ENCODE measurements at places on chromosomes 6 and 20. TPM values are rescaled to one million over a fixed set of nuclear protein-coding genes. Genes with fewer than 3 reads are reported as not detected.

DNA sequence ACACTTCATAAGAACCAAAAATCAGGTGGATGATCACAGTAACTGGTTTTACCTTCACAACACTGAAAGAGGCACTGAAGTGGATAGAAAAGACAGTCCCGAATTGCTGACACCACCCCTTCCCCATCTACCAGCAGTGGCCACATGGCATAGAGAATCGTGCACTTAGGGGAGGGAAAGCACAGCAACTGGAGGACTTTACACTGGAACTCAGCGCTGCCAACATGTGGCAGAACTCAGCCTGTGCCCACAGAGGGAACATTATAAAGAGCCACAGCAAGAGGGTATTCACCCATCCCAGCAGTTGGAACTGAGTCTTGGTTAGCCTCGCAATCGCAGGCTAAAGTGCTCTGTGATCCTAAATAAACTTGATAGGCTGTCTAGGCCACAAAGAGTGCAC lies 6.5 kb upstream of the KIAA1586 start:
- no peaks in the 10 kb centered on the region for H3K4me1 ChIP-seq
- H3K27ac ChIP-seq, result no peak overlapping the region
- H3K36me3 ChIP-seq, result no peaks in the 10 kb centered on the region
- DNase-seq, result no peak
- peaks cover 56% of the 10 kb centered on the region for H3K27me3 ChIP-seq

- H3K4me1 ChIP-seq, result peaks cover 2% of the 10 kb centered on the region
- H3K4me3 ChIP-seq, result no peak overlapping the region
- H3K27me3 ChIP-seq, result peaks cover 33% of the 10 kb centered on the region
- H3K36me3 ChIP-seq, result peaks cover 9% of the 10 kb centered on the region
- H3K27ac ChIP-seq, result no peak overlapping the region
Measured at GRCh38 chr6:105691081-105691480, 288.2 kb upstream of the PREP start.

GRCh38 chr20:57781901-57782300 lies 72.1 kb upstream of the PMEPA1 start:
- no peak for DNase-seq
- H3K27me3 ChIP-seq, result no peaks in the 10 kb centered on the region
- H3K4me3 ChIP-seq, result no peak overlapping the region
- no peaks in the 10 kb centered on the region for H3K36me3 ChIP-seq

- H3K4me1 ChIP-seq, result no peaks in the 10 kb centered on the region
- no peak overlapping the region for H3K4me3 ChIP-seq
- no peak overlapping the region for H3K27ac ChIP-seq
- no peak for DNase-seq
- H3K36me3 ChIP-seq, result no peaks in the 10 kb centered on the region
Measured at GRCh38 chr20:3689978-3690377, 8.2 kb upstream of the ADAM33 start.

GRCh38 chr6:115728171-115728570 lies 332.5 kb downstream of the FRK start:
- no peak overlapping the region for H3K27ac ChIP-seq
- H3K4me3 ChIP-seq, result no peak overlapping the region
- no peaks in the 10 kb centered on the region for H3K27me3 ChIP-seq
- no peaks in the 10 kb centered on the region for H3K4me1 ChIP-seq
- no peaks in the 10 kb centered on the region for H3K36me3 ChIP-seq

DNA sequence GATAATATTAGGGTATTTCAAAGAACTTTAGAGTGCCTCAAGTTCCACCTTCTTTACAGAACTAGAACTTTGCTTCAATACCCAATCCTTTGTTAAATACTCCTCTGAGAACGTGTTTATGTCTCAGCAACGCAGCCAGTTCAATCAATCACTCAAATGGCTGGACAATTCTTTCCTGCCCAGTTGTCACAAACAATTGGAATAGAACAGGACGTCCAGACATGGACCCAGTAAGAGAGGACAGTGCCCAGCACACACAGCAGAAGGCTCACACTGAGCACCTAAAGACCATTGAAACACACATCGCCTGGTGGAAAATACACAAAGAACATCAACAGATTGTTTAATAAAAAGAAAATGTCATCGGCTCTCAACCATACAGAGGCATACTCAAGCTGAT lies 140.6 kb downstream of the TTLL2 start:
- H3K4me3 ChIP-seq, result no peak overlapping the region
- H3K27me3 ChIP-seq, result peaks cover 25% of the 10 kb centered on the region
- no peak overlapping the region for H3K27ac ChIP-seq
- H3K4me1 ChIP-seq, result peaks cover 10% of the 10 kb centered on the region
- H3K36me3 ChIP-seq, result no peaks in the 10 kb centered on the region

DNA sequence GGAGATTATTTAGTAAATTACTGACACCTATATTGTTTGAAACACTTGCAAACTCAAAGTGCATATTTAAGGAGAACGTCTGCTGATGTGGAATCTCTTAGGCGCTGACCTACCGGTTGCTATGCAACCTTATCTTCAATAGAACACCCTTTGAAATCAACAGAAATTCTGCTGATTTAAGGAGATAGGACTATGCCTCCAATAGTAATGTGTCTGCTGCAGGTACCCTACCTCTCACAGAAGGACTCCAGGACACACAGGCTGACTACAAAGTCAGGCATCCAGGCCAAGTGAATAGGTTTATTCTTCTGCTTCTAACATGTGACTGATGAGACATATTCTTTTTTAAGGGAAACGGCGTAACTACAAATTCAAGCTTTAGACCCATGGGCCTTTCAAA lies 311.7 kb downstream of the CBLN4 start:
- no peak for DNase-seq
- no peak overlapping the region for H3K27ac ChIP-seq
- no peaks in the 10 kb centered on the region for H3K27me3 ChIP-seq
- H3K4me3 ChIP-seq, result no peak overlapping the region

GRCh38 chr20:17093782-17094181 lies 133.1 kb upstream of the PCSK2 start:
- H3K4me3 ChIP-seq, result no peak overlapping the region
- no peak for DNase-seq
- no peaks in the 10 kb centered on the region for H3K4me1 ChIP-seq
- no peaks in the 10 kb centered on the region for H3K36me3 ChIP-seq
- H3K27me3 ChIP-seq, result no peaks in the 10 kb centered on the region

- DNase-seq, result no peak
- H3K4me1 ChIP-seq, result no peaks in the 10 kb centered on the region
- peak overlapping the region; percentile 25 for H3K27ac ChIP-seq
- no peaks in the 10 kb centered on the region for H3K36me3 ChIP-seq
- H3K27me3 ChIP-seq, result no peaks in the 10 kb centered on the region
Measured at GRCh38 chr20:50870561-50871161, 60.6 kb downstream of the ADNP start.

- peaks cover 42% of the 10 kb centered on the region for H3K4me1 ChIP-seq
- H3K36me3 ChIP-seq, result peaks cover 73% of the 10 kb centered on the region
- peak overlapping the region; percentile 99 for H3K4me3 ChIP-seq
- H3K27ac ChIP-seq, result peak overlapping the region; percentile 50
- no peaks in the 10 kb centered on the region for H3K27me3 ChIP-seq
Measured at GRCh38 chr6:134169871-134170486, 117.6 kb upstream of the SLC2A12 start.

DNA sequence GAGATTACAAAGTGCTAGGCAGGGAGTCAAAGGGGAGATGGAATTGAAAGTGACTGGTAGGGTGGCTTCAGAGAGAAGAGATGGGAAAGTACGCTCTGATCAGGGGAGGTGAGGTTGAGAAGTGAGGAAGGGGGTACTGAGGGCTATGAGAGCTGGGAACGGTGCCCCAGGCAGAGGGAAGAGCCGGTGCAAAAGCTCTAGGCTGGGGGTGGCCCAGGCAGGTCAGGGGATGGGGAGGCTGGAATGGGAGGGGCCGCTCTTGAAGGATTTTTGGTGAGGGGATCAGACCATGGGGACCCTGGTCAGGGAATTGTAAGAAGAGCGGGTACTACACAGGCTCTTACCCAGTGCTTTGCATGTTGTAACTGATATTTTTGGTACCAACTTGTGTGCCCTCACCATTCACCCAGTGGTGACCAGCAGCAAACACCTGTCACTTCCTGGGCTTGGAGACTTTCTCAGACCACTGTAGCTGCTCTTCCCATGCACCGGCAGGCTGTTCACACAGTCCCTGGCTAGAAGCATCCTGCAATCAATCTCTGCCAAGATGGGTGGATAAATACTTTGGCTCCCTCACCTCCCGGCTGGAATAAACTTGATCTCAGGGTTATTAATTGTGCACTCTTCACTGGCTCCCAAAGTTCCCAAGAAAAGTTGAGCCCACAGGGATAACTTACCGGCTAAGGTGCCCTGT lies 24.0 kb downstream of the PCK1 start:
- no peak for DNase-seq
- peaks cover 53% of the 10 kb centered on the region for H3K27me3 ChIP-seq
- H3K27ac ChIP-seq, result no peak overlapping the region
- no peaks in the 10 kb centered on the region for H3K36me3 ChIP-seq

GRCh38 chr6:21527731-21528130 lies 65.8 kb upstream of the SOX4 start:
- H3K4me3 ChIP-seq, result no peak overlapping the region
- H3K27me3 ChIP-seq, result no peaks in the 10 kb centered on the region

DNA sequence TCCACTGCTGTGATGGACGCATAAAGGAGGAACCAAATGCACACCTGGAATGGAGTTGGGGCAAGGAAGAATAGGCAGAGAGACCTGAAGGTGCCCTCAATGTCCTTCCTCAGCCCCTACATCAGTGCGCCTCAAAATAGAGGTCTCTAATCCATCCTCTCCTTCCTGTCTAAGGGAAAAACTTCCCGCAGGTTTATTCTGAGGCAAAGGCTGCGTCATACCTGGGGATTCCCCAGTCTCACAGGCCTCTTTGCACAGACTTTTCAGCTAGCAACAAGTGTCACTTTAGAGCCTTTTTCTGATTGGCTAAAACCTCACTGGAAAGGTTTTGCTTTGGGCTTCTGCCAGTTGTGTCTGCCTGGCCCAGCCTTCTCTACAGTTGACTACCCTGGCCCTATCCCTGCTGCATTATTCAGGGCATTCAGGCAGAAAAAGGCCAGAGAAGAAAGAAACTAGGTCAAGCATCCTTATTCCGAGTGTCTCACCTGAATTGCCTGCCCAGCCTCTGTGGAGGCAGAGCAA lies 1.8 kb upstream of the HLA-DQB1 start:
- H3K36me3 ChIP-seq, result peaks cover 15% of the 10 kb centered on the region
- peaks cover 38% of the 10 kb centered on the region for H3K4me1 ChIP-seq
- H3K27ac ChIP-seq, result peak overlapping the region; percentile 45
- no peak overlapping the region for H3K4me3 ChIP-seq

DNA sequence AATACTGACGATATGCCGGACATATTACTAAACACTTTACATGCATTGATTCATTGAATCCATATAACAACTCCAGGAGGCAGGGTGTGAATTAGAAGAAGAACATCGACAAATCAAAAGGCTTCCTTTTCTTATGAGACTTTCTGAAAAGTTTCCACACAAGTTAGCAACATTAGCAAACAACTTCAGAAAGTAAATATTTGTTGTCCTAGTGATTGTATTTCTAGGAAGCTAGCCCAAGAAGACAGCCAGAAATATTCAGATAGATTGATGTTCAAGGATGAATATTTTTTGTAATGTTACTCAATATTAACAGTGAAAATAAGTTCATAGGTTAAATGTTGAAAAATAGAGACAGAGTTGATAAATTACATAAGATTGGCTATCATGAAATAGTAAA lies 120.6 kb downstream of the GFRAL start:
- no peak overlapping the region for H3K4me3 ChIP-seq
- no peaks in the 10 kb centered on the region for H3K4me1 ChIP-seq
- no peak overlapping the region for H3K27ac ChIP-seq
- no peak for DNase-seq
- no peaks in the 10 kb centered on the region for H3K36me3 ChIP-seq

DNA sequence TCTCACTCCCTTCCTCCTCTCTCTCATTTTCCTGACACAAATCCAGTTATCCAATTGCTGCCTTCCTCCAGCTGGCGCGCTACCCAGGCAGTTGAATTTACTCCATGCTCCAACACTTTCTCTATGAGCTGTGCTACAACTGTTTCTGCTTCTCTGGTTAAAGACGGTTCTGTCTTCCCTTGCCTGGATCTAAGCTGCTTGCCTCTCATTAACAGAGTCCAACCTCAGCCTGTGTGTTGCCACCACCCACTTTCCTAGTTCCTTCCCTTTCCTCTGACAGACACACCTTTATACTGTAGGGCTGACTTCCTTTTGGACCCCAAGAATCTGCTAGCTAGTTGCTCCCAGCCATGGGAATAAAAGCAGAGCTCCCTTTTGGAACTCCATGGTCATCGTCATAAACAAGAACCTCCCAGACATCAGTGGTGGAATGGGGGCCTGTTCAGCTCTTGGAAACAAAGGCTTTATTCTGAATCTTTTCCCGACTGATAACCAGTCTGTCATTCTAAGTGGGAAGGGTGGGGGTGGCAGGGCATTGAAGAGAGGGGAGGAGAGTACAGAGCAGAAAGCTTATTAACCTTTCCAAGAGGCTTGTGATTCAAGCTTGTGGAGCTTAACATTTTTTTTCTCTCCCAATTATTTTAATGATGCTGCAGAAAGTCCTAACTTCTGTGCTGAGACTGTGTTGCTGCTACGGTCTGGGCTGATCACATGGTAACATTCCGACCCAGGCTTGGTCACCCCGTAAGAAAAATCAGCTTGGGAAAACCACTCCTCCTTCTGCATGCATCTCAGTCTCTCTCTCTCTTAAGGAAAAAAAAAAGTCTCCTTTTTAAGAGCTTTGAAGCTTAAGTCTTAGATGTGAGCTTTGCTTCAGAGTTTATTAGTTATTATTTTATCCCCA lies 31.3 kb upstream of the BMP2 start:
- DNase-seq, result no peak
- H3K4me3 ChIP-seq, result no peak overlapping the region
- H3K36me3 ChIP-seq, result no peaks in the 10 kb centered on the region

GRCh38 chr20:51456511-51457509 lies 85.7 kb downstream of the NFATC2 start:
- H3K4me3 ChIP-seq, result no peak overlapping the region
- no peaks in the 10 kb centered on the region for H3K27me3 ChIP-seq

DNA sequence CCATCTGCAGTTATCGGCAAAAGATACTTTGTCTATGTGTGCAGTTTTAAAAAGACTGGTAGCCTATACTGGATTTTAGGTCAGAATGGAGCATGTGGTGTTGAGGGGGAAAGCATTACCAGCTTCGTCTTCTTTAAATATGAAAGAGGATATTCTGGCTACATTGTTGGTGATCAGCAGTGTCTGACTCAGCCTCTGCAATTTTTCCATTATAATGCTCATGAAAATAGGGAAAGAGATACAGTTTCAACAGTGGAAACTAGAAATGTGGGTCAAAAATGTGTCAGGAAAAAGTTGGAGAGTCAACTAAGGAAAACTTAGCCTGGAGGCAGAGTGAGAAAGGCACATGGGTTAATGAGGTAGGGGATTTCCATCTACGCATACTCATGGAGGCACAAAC lies 45.2 kb downstream of the HDGFL1 start:
- H3K4me1 ChIP-seq, result no peaks in the 10 kb centered on the region
- no peak overlapping the region for H3K27ac ChIP-seq
- DNase-seq, result no peak
- no peak overlapping the region for H3K4me3 ChIP-seq

- no peak overlapping the region for H3K27ac ChIP-seq
- H3K27me3 ChIP-seq, result no peaks in the 10 kb centered on the region
- no peak overlapping the region for H3K4me3 ChIP-seq
- no peaks in the 10 kb centered on the region for H3K4me1 ChIP-seq
Measured at GRCh38 chr6:161401587-161402309, 127.9 kb upstream of the AGPAT4 start.

The SOX18 gene
- not detected for total RNA-seq

The LKAAEAR1 gene
- 0.50 TPM for total RNA-seq

The TFAP2D gene
- total RNA-seq, result not detected

The TSBP1 gene
- not detected for total RNA-seq

The BMP6 gene
- total RNA-seq, result not detected

The PRPH2 gene
- 0.06 TPM for total RNA-seq

The PAK5 gene
- not detected for total RNA-seq

The CD93 gene
- total RNA-seq, result 0.04 TPM

The EPB41L2 gene
- total RNA-seq, result 40.7 TPM

The FILIP1 gene
- not detected for total RNA-seq
